ENCODE measurements at places on chromosomes 12 and 14. TPM values are rescaled to one million over a fixed set of nuclear protein-coding genes. Genes with fewer than 3 reads are reported as not detected.

The FGF23 gene
- polyA plus RNA-seq = 0.19 TPM

The CLEC9A gene
- 0.37 TPM for polyA plus RNA-seq

DNA sequence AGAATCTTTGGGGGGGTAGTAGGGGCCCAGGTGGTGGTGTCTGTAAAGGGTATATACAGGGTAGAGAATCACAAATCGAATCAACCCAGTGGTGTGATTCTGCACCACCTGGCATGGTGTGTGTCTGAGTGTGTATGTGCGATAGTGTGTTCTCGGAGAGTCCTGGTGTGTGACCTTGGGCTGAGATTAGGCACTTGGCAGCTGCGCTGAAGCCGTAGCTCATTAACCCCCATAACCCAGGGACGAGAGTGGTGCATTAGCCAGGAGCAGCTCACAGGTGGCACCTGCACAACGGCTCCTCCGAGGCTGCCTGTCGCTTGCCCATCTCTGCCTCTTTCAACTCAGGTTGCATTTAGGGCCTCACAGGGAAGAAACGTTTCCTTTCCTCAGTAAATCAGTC, 15.6 kb upstream of the TESC start:
- DNase-seq = no peak

GRCh38 chr12:42564556-42564955, 25.0 kb downstream of the PRICKLE1 start:
- no peak for DNase-seq

GRCh38 chr14:65958664-65959562, 527.3 kb upstream of the CCDC196 start:
- DNase-seq = no peak

DNA sequence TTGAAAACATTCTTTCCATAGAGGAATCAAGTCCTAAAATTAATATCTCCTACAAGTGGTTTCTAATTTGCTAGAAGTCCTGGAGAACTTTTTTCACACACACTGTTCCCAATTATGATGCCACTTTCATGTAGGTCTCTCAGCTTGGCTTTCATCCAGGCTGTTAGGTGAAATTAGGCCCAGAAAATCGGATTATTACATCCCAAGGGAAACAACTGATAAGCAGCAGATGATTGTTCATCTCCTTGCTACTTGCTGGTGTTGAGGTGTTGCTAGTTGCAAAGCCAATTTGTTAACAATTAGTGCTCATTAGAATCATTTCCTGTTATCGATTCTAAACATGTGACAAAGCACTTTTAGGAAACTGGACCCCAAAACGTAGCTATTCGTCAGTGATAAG, 248.0 kb downstream of the PDZRN4 start:
- no peak for DNase-seq

The TTC8 gene
- polyA plus RNA-seq = 18.0 TPM

DNA sequence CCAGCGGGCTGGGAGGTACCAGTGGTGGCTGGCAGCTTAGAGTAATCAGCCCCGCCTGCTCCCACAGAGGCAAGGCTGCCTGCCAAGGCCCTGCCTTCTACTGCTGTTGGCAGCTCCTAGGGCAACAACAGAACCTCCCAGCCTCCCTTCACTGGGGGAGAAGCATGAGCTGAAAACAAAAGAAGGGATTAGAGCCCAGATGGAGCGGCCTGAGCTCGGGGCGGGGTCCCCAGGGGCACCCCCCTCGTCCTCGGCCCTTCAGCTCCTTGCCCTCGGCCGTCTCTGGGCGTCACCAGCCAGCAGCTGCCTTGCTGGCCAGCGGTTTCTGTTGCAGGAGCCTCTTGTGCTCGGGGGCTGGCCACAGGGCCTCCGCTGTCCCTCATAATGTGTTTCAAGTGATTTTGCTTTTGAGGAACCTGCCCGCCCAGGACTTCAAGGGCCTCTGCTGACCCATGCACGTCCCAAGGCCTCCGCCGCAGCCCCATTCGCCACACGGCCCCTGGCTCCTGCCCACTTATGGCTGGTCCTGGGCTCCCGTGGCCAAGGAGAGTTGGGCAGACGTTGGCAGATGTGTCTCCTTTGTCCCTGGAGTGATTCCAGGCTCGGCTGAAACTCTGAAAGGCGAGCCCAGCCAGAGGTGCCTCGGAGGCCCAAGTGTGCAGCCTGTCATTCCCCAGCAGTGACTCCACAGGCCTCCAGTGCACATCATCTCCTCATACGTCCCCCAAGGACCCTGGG, 49.7 kb downstream of the PSMA6 start:
- peak; percentile 35 for DNase-seq

DNA sequence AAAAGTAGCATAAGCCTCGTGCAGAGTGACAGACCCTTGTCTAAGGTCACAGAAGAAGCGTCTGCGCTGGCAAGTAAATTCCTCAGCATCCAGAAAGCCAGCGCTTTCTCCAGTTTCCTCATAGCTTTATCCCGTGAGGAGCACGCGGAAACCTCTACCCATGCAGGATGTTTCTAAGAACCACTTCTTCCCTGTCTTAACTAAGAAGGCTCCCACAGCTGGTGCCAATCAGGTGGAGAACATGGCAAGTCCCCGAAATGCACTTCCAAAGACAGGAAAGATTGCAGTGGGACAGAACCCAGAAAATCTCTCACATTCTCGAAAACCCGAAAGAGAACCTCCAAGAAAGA, 968 bp upstream of the ARID4A start:
- DNase-seq = no peak

The ANP32D gene
- polyA plus RNA-seq = not detected

The GNG2 gene
- 41.1 TPM for polyA plus RNA-seq

The DNAJC22 gene
- 0.09 TPM for polyA plus RNA-seq

DNA sequence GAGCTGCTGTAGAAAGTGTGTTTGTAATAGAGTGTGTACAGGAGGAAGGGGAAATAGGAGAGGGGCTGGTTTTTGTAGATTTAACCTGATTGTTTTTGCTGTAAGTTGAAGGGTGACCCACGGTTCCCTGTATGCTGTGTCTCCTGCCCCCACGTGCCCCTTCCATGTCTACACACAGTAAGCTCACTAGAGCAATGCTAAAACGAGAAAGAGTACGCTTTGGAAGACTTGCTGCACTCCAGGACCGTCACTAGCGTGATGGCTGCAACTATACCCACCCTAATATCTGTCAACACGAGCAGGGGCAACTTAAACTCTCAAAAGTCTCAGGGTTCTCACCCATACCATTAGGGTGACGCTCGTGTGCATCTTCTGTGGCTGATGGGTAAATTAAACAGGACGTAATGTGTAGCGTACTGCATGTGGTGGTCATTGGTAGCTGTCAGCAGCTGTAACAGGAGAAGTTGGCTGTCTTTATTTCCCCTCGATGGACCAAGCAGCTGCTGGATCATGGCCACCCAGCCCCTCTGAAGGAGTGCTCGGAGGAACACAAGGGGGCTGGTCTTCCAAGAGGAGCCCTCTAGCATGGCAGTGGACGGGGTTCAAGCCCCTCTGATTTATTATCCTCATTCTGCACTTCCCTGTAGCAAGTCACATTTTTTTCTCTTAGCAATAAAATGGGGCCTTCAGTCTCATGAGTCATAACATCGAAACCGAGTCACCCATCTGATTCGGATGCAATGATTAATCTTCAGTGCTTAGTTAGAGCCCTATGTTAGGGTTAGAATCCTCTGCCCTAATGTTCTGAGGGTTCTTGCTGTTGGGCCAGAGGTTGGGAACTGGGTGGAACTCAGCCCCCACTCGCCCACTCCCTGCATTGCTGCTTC, 14.0 kb downstream of the CCND2 start:
- no peak for DNase-seq

The RFLNA gene
- 6.1 TPM for polyA plus RNA-seq

DNA sequence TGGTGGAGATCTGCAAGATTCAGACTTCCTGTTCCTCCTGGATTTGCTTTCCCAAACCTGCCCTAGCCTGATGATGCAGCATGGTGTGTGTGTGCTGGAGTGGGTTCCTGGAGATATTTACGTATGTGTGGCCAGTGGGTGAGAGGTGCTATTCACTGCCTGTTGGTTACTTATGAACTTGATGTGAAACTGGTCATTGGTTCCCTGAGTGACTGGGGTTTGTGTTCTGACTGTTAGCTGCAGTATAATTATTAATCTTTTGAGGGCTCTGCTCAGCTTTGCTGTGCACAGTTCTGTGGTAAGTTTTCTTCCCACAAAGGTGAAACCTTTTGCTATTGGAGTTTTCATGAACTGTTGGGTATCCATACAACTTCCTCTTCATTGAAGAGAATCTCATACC, 541.8 kb upstream of the FBXO33 start:
- no peak for DNase-seq

The ARHGEF40 gene
- 64.8 TPM for polyA plus RNA-seq

- no peak for DNase-seq
These were observed 670 bp upstream of the BEGAIN start for GRCh38 chr14:100587763-100588411.

- no peak for DNase-seq
These were observed 49.7 kb downstream of the LIN52 start for GRCh38 chr14:74134484-74134883.

DNA sequence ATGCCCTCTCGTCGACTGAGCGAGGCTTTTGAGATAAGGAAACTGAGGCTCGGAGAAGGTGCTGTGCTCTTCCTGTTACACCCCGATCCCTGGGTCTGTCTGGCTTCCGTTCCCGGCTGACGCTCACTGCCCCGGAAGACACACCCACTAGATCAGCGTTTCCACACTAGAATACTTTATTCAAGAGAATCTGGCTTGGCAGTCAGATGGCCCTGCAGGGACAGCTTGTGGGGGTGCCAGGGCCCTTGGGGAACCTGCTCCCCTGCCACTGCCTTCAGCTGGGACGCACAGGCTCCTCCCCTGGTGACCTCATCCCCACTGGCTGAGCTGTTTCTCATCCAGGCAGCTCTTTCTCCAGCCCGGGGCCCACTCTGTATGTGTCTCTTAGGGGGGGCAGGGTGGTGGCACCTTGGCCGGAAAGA, 13.7 kb downstream of the PGF start:
- DNase-seq = no peak

DNA sequence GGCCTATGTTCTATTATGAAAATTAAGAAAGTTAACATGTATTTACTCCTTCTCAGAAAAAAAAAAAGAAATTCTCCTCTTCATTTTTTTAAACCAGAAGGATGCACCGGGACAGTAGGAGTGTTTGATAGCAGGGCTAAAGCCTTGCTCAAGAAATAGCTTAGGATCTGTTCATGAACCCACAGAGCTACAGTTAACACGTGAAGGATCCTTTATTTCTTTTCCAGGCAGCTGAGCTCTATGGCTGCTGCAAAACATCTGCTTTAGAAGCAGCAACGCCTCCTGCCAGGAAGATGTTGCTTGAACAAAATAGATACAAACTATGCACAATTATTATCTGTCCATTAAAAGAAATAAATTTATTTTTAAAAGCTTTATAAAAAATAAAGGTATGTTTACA, 254.8 kb downstream of the PRKD1 start:
- DNase-seq = no peak

GRCh38 chr12:29530436-29530835, 33.0 kb upstream of the OVCH1 start:
- no peak for DNase-seq

The PMCH gene
- polyA plus RNA-seq = 0.42 TPM

GRCh38 chr14:71168564-71169427, 261.5 kb downstream of the PCNX1 start:
- no peak for DNase-seq

The PLEKHG7 gene
- polyA plus RNA-seq = 0.13 TPM

DNA sequence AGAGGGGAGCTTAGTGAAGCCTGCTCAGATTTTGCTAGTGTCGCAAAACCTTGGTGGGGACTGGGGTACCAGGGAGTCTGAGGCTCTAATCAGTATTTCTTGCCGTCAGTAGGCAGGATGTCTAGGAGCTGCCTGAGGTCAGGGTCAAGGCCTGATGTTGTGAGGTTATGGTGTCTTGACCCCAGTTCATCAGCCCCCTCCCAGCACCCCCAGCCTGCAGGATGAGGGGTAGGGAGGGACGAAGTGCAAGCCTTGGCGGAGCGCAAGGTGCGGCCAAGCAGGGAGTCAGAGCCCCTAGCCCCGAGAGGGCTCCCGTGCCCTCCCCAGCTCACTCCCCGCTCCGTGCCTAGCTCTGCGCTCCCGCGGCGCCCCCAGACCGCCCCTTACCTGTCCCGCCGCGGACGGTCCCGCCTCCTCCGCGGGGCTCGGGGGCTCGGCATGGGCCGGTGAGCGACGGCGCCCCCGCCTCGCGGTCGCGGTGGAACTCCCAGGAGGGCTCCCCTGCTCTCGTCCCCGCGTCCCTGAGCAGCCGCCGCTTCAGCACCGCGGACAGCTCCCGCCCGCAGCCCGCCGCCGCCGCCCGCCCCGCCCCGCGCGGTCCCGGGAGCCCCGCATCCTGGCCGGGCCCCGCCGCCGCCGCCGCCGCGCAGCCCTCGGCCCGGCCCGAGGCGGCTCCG, 347 bp downstream of the SYNDIG1L start:
- DNase-seq = no peak

DNA sequence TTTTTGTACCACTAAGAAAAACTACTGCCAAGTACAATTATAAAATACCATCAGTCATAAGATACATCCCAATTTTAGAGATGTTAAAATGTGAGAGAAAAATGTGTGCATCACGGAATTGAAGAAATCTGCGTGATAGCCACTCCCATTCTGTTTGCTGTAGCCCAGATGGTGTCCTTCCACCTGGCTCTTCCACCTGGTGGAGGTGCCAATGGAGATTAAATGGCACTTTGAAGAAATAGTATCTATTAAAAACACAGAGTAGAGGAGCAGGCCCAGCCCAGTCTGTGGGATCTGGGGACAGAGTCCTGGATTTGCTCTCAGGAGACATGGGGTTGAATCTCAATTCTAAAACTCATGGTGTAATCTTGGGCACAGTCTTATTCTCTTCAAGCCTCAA, 35.5 kb downstream of the TSPAN11 start:
- no peak for DNase-seq

DNA sequence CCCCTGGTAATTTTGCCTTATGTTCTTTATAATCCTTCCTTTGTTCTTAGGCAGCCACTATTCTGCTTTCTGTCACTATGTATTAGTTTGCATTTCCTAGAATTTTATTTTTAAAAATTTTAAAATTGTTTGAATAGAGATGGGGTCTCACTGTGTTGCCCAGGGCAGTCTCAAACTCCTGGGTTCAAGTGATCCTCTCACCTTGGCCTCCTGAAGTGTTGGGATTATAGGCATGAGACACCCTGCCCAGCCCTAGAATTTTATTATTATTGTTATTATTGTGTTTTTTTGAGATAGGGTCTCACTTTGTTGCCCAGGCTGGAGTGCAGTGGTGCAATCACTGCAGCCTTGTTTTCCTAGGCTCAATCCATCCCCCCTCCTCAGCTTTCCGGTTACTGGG, 2.6 kb downstream of the PTPN11 start:
- DNase-seq = no peak

DNA sequence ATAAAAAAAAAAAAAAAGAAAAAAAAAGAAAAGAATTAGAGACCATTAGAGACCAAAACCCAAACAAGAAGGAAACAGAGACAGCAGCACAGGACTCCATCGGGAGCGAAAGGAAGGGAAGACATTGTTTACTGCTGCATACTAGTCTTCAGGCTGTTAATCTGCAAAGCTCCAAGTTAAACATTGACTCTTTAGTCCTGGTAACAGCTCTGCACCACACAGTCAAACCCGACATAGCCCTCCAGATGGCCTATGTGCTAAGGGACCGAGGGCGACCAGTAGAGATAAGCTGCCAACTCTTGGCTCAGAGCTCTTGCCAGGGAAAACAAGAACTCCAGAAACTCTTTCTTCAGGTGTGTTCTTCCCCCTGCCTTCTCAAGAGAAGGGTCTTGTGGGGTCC, 7.8 kb downstream of the P2RX4 start:
- DNase-seq = no peak
